ENCODE measurements at places on chromosomes 5 and 9.

DNA sequence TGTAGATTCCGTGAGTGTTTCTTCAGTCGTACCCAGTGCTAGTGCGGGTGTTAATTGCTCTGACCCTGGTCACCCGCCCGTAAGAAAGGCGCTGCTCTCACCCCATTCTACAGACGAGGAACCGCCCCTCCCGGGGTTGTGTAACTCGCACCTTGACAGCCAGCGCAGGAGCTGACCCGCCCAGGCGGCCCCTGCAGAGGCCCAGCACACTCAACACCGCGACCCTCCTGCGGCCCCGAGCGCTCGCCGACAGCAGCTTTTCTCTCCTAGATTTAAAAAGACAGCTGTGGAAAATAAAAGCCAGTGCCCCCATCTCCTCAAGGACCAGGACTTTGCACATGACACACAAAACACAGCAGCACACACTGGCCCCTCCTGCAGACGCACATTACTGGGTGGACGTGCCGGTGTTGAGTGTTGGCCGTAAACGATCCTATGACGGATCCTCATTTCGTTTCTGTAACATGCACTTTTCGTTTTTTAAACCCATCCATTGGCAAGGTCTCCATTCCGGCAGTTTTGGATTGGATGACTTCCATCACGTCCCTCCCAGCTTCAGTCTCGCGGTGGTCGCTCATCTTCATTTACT is 22.9 kb downstream of the OR2V2 start:
- DNase-seq: no peak

DNA sequence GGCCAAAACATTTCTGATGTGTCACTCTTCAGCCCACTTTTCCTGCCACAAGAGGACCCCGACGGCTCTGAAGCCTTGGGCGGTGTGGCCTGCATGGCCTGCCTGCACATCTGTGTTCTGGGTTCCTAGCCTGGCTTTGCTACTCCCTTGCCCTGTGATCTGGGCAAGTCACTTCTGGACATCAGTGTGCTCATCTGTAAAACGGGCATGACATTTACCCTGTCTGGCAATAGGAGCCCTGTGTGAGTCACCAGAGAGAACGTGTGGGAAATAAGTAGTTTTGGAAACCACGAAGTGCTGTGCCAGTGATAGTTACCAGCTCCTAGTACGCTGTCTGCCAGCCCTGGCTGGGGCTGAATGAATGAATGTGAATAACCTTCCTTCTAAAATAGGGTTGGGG is 90.8 kb downstream of the MACROH2A1 start:
- no peak for DNase-seq

GRCh38 chr5:40220260-40220659 is 459.5 kb upstream of the PTGER4 start:
- no peak for DNase-seq

- no peak for DNase-seq
Observed at GRCh38 chr5:157911568-157911967, 52.6 kb upstream of the CLINT1 start.

GRCh38 chr9:38066197-38066913 is 2.7 kb downstream of the SHB start:
- no peak for DNase-seq

GRCh38 chr5:5523066-5523505 is 100.6 kb downstream of the ICE1 start:
- DNase-seq: no peak

- DNase-seq: no peak
Observed at GRCh38 chr9:72984226-72984947, 31.5 kb upstream of the ALDH1A1 start.

- no peak for DNase-seq
Observed at GRCh38 chr5:144307736-144308135, 137.1 kb downstream of the KCTD16 start.

DNA sequence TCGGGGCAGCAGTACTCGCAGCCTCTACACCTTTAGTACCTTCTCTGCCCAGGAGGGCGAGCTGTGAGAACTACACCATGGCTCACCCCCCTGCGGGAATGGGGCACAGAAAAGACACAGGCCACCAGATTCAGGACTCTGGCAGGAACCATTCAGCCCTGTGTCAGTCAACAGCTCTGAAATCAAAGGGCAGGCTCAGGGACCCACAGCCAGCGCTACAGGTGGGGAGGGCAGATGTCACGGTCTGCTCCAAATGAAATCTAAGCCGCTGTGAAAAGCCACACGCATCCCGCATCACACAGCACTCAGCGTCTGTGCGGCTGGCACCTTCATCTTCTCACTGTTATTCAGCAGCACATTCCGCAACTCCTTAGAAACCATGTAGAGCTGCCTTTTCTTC is 27.9 kb downstream of the NSUN2 start:
- DNase-seq: no peak
